SK-N-DZ (cell line): ENCODE measurements at places on chromosomes 4 and X.

GRCh38 chr4:132498215-132498614, 650.9 kb upstream of the PCDH10 start:
- DNase-seq: no peak

- DNase-seq: no peak
These were observed at the start of gene HGFAC for GRCh38 chr4:3441501-3442459. TSS of gene HGFAC (plus strand) at chr4:3441968. CDS start at chr4:3442002, 34 bp downstream.

DNA sequence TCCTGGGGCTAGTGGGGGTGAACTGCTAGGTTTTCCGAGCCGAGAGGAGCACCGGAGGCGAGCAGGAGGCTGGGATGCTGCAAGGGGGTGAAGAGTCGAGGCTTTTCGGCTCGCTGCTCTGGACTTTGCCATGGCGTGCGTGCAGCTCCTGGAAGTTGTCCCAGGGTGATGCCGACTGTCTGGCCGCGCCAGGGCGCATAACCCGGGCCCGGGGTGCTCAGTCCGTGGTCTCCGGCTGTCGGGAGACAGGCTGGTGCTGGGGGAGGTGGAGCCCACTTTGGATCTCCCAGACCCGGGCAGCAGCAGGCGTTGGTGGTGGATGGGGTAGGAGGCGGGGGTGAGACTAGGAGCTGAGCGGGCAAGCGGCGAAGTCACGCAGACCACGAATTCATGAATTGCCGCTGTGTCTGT, 793 bp downstream of the GRIA3 start:
- no peak for DNase-seq

DNA sequence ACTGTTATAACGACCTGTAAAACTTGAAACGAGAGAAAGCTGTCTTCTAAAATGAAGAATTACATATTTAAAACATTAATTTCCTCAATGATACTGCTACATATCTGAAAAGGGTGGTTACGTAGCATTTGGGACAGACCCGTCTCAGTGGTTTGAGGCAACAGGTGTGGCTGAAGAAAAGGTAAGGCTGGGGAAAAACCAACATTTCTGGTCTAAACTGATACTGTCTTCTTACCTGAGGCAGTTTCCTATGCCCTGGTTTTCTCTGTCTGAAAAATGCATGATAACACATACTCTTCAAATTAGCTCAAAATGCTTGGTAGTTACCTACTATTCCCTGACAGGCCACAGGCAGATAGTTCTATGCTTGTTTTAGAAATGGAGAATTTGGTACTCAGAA, 30.4 kb downstream of the PLS3 start:
- DNase-seq: no peak

- no peak for DNase-seq
These were observed 670.0 kb upstream of the AMOT start for GRCh38 chrX:113510586-113510985.

- DNase-seq: peak; percentile 38
These were observed 29.4 kb upstream of the OPHN1 start for GRCh38 chrX:68462653-68463052.

DNA sequence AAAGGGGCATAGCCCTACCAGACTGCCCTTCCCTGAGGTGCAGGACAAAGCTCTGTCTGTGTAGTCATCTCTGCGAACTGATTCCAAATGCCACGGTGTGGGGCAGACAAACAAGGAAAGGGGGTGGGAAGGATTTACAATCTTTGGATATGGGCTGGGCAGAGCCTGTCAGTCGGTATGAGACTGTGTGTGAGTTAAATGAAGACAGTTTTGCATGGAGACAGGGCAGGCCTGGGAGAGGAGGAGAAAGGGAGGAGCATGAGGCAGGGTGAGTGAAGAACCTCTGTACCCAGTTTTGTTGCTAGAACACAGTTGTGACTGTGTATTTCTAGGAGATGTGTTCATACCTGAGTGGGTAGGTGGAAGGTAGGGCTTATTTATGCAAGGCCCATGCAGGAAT, 59.4 kb upstream of the MSN start:
- no peak for DNase-seq

GRCh38 chrX:110241816-110242215, 76.1 kb downstream of the AMMECR1 start:
- DNase-seq: no peak
